ENCODE measurements at places on chromosomes 7 and 10.

GRCh38 chr7:490461-491291, 29.0 kb downstream of the PDGFA start:
- no peak for DNase-seq

DNA sequence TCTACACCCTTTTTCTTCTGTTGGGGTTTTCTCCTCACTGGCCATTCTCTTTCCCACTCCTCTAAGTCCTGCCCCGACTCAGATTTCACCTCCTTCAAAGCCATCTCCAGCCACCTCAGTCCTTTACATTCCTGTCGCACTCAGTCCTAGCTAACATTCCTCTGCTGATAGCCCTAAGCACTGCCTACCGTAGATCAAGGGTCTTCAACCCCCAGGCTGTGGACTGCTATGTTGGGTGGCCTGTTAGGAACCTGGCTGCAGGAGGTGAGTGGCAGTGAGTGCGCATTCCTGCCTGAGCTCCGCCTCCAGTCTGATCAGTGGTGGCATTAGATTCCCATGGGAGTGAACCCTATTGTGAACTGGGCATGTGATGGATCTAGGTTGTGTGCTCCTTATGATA, 11.2 kb downstream of the PFKFB3 start:
- no peak for DNase-seq

GRCh38 chr10:47240173-47240572, 59.8 kb upstream of the GDF10 start:
- DNase-seq = no peak

- DNase-seq = no peak
Observed at GRCh38 chr7:84533182-84533581, 338.6 kb upstream of the SEMA3A start.

- no peak for DNase-seq
Observed at GRCh38 chr7:34727464-34727995, 69.5 kb downstream of the NPSR1 start.

DNA sequence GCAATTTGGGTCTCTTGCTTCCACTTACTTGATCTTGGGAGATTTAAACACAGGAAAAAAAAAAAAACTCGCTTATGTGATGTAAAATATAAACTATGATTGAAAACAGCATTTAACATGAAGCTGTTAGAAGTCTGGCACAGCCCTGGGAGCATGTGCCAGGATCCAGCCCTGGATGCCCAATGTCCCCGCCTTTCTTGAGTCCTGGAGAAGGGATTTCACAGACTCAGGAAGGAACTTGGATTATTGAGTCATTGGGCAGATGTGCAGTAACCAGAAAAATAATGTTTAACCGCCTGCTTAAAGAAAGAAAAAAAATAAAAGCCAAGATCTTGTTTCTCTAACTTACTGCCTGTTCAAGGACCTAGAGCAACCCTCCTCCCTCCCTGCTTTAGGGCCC, 3.7 kb upstream of the JCAD start:
- no peak for DNase-seq

GRCh38 chr7:30900053-30900452, 11.6 kb upstream of the AQP1 start:
- no peak for DNase-seq

GRCh38 chr7:142496545-142496991, 238.7 kb upstream of the PRSS58 start:
- DNase-seq = no peak

DNA sequence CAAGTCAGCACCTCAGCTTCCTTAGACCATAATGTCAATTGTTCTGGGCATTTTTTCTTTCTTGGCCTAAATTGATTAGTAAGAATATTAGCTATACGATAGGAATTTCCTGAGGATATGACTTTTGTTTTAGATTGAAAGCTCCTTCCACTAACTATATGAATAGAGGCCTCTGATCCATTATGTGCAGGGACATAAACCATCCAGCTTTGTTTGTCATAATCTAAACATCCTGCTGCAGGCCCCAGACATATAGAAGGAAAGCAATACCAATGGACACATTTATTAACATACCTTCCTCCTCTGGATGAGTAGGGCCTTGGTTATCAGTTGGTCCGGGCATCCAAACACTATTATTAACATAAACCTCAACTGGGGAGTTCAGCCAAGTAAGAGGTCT, 4.3 kb upstream of the GIMAP4 start:
- no peak for DNase-seq

DNA sequence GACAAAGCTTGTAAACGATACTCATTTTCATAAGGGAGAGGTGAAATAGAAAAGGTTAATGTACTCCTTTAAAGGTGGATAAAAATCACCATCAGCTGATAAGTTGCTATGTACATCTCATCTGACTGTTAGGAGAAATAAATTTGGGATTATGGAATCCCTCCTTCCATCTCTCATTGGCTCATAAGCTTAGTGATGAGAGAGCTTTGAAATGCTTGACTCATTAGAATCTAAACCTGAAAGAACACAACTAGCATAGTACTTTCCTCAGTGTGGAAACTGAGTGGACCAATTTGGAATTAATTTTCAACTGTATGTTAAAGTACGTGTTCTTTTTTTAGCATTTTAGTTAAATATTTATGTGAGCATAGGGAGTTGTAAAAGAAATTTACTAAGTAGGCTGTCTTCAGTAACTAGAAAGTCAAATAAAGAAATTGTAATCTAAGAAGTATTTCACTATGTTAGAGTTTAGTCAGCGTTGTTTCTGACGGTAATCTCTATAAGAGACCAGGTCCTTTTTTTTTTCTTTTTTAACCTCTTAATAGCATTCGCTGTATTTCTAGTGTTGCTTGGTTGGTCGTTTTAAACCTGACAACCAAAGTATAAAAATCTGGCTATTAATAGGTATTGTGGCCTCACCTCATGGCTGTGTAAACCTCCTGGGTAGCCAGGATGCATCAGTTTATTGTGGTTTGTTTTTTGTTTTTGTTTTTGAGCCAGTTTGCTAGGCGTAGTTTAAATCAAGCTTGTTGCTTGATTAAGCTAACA, 34.4 kb downstream of the FHIP2A start:
- no peak for DNase-seq

DNA sequence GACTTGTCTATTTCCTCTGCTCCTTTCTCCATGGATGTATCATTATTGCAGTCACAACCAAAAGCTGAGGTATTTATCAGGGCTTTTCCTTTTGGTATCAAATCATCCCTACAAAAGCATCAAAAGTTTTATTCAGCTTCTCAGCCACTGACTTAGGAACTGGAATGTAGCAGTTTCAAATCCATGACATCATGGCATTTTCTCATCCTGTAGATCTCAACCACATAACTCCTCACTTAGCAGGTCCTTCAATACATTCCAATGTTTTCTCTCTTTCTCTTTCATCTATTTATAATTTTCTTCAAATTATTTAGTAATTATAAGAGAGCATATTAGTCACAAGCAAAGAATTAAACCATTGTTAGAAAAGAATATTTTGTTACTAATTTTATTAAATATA, 537.4 kb upstream of the SORCS1 start:
- no peak for DNase-seq

GRCh38 chr10:3544561-3544960, 240.4 kb downstream of the KLF6 start:
- DNase-seq = no peak

DNA sequence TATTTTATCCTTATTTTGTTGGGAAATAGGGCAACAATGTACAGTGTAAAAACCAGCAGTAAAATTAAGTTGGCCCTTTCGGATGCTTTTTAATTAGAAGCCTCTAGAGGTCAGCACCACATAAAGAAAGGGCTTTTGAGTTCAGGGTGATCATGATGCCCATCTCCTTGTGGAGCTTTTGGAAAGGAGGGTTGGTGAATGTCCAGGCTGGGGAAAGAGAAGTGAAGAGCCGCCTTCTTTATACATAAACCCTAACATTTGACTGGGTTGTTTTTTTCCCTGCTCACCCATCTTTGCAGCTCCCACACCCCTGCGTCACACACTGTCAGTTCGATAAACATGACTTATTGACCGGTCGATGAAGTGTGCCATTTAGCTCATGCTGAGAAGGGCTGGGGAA, 29.8 kb downstream of the MTURN start:
- DNase-seq = no peak

GRCh38 chr10:22894714-22895113, 33.1 kb upstream of the ARMC3 start:
- DNase-seq = no peak

- DNase-seq = no peak
Observed at GRCh38 chr7:71826141-71826540, 586.0 kb downstream of the CALN1 start.

- no peak for DNase-seq
Observed at GRCh38 chr7:75743455-75743859, 4.7 kb upstream of the HIP1 start.

- DNase-seq = no peak
Observed at GRCh38 chr7:33089142-33089541, 20.1 kb downstream of the RP9 start.

- DNase-seq = no peak
Observed at GRCh38 chr10:20173046-20173445, 356.8 kb downstream of the PLXDC2 start.

- no peak for DNase-seq
Observed at GRCh38 chr7:36366005-36366717, 23.5 kb upstream of the ANLN start.

- DNase-seq = no peak
Observed at GRCh38 chr7:74032624-74033371, 4.8 kb downstream of the ELN start.

GRCh38 chr7:128875523-128875948, 12.9 kb downstream of the ATP6V1F start:
- DNase-seq = no peak

- no peak for DNase-seq
Observed at GRCh38 chr7:88062238-88062637, 128.2 kb downstream of the ADAM22 start.

- DNase-seq = no peak
Observed at GRCh38 chr7:15554081-15554480, 7.7 kb downstream of the AGMO start.

DNA sequence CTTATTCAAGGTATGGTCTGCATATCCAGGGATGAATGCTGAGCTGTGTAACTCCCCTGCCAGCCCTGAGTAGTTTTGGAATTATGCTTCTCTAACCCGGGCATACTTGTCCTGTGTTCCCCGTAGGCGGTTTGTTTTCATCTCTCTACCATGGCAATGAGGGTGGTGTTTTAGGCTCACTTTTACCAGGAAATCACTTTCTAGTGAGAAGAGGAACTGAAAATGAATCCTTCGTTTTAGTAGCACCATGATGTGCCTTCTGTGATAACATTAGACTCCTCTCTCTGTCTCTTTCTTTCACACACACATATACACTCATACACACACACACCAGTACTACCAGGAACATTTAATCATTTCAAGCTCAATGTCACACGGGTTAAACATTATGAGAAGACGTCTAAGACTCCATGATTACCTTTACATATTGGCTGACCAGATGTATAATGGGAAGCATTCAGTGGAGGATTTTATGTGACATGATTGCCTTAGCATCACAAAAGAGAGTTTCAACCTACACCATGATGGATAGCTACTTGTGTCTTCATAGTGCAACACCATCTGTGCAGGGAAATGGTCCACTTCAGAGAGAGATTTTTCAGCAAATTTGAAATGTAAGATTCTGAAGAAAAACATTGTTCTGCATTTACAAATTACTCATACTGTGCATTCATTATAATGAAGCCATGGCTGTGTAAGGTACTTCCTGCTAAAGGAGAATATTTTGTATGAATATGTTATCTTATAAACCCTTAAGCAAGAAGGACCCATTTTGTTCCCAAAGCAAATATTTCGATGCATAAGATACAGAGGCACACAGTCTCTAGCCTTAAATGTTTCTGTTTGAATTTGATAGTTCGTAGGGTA, 31.0 kb upstream of the PFKP start:
- no peak for DNase-seq

- no peak for DNase-seq
Observed at GRCh38 chr10:60937784-60938654, 6.0 kb downstream of the RHOBTB1 start.

- no peak for DNase-seq
Observed at GRCh38 chr10:104297697-104298660, 29.0 kb downstream of the GSTO2 start.

DNA sequence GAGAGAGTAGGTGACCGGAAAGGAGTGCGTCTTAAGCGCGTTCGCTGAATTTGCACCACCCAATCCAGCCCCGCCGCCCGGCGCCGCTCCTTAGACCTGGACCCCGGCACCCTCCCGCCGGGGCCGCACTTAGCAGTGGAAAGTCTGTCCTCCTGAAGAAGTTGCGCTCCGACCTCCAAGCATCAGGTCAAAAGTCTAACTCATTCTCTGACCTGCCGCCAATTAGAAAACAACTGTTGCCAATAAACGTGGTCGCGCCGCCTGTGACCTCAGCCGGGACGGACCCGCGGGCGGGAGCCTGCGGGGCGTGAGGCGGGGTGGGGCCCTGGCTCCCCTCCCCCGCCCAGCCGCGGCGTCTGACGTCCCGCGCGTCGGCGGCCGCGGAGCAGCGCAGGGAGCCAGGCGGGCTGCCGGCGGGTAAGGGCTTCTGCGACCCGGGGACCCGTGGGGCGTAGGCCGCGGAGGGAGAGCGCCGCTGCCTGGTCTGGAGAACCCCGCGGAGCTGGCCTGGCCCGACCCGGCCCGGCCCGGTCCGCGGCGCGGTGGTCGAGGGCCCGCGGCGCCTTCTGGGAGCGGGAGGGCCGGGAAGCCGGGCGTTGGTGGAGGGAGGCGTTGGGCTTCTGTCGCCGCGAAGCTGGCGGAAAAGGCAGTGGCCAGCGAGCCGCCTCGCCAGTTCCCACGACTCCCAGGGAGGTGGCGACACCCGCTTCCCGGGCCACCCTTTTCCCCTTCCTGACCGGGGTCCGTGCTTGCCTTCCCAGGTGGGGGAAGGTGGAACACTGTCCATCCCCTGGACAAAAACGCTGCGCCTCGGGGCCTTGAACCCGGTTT, at the start of gene BCAP29:
BCAP29 (plus strand) TSS at position 362 of the 831 bp plus-strand sequence. CDS start 527 bp downstream, outside the sequence.
- DNase-seq = peak; percentile 54

- no peak for DNase-seq
Observed at GRCh38 chr7:80232979-80233724, 98.5 kb downstream of the GNAI1 start.

GRCh38 chr10:42880255-42880620, 97.6 kb downstream of the BMS1 start:
- no peak for DNase-seq

GRCh38 chr7:130071701-130072622, 1.6 kb downstream of the KLHDC10 start:
- DNase-seq = peak; percentile 24

GRCh38 chr10:98326621-98327027, 58.6 kb upstream of the LOXL4 start:
- no peak for DNase-seq

DNA sequence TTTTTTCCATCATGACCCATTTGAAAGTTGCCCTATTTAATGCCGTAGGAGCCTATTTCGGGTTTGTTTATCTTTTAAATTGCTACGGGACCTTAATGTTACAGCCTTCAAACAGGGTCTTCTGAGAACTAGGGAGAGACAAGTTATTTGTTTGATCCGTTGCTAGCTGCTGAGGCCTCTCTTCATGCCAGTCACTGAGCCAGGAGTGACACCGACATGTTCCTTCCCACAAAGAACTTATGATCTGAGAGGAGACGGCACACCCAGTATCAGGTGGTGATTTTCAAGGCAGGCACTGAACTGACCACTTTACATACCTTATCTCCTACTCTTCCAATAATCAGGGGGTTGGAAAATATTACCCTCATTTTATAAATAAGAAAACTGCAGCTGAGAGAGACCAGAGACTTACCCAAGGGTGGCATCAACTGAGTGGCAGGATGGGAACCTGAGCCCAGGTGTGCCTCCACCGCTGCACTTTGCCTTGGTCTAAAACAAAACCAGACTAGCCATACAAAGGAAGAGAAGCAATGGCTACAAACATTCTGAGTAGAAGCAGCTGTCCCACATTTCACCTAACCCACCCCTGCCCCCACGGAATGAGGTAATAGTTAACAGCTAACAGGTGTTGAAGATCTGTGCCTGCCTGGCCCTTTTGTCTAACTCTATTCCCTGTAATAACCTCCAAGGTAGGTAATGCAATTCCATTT, 40.5 kb downstream of the PPP1R3C start:
- DNase-seq = no peak
